ENCODE measurements at places on chromosomes 5 and 9.

DNA sequence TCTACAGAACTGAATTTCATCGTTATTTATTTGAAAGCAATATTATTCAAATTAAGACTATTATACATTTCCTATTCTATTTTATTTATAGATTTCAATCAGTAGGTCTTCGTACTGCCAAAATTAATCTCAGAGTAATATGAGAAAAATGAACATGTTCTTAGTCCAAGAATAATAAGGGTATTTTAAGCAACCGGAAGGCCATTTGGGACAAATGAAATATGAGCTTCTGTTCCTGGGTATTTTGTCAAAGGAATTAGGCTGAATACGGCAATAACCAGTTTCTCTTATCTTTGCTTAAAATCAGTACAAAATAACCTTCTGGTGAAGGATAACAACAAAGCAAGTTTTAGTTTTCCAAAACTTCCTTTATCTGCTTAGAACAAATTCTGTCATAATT, 410.3 kb upstream of the PRR16 start:
- no peak for DNase-seq

DNA sequence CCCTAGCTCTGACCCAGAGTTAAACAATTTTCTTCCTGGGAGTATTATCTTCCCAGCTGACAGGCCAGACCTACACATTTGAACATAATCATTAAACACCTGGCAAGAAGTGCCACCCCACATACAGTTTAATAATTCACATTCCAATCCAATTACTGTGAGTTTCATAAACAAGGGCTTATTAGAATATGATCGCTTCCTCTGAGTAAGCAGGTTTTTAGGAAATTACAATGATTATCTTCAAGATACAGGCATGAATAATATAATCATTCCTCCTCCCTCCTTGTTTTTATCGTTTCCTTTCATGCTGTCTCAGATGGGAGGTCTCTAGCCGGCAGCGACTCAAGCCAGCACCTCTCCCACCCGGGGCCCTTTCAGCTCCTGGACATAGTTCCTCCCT, 15.8 kb upstream of the KIF4B start:
- no peak for DNase-seq

DNA sequence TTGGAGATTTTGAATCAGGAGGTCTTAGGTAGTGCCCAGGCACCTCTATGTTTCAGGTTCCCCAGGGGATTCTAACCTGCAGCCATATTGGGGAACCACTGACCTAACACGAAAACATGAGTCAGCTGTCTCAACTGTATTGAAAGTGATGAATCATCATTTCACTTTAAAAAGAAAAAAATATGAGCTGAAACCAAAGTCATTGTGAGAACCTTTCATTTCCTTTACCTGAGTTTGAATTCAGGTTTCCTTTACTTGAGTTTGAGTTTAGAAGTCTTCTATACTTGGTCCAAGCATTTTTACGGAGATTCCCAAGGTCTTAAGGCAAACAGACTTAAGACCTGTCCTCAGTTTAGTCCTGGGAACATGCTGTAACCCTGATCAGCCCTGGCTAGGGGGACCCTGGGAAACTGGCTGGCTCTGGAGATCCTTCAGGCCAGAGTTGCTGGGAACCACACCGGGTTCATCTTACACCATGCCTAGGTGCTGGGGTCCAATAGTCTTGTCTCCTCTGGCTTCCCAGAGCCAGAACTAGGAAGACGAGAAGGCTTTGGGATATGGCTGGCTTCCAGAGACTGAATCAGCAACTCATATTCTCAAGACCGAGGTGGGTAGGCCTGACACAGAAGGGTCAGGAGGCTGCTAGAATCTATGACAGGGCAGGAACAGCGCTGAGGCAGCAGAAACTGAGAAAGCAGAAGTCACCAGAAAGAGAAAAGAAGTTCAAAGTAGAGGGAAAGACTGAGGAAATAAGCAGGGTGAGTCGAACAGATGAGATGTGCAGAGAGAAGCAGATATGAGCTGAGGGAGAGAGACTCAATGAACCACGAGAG, 16.4 kb upstream of the PDCD1LG2 start:
- no peak for DNase-seq

- no peak for DNase-seq
Measured at GRCh38 chr9:6224393-6225154, 9.0 kb downstream of the IL33 start.

DNA sequence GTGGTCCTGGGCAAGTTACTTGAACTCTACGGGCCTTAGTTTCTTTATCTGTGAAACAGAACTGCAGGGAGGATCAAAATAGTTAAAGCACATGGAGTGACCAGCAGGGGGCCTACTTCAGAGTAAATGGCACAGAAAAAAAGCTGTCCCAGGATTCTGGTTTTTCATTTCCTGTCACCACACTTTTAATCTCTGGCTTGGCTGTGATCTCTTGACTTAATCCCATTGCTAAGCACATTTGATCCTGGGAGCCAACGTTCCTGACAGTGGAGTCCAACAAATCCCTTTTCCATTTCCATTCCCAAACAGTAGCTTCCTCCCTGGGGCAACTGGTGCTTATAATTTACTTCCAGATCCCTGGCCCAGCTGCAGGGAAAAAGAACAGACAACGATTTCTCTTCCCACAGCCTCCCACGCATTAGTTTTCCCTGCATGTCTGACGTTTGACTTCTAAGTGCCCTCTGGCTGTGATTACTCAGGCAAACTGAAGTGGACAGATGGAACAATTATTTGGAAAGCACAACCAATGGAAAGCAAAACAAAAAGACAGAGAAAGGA, 136.5 kb upstream of the STK32A start:
- DNase-seq: peak; percentile 79

DNA sequence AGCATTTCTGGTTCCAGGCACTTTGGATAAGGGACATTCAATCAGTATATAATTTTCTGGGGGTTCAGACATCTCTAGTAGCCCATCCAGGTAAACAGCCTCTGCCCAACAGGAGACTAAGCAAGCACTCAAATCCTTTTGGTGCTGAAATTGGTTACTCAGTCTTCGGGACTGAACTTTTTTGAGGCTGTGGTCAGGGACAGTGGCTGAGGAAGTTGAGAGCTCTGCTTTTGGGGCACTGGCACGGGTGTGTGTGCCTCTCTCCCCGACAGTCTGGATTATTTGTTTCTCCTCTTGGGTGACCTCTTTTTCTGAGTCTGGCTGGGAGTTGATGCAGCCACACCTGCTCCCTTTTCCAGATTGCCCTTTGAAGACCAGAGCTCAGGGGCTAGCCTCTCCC, 47.6 kb downstream of the ACER2 start:
- DNase-seq: no peak

DNA sequence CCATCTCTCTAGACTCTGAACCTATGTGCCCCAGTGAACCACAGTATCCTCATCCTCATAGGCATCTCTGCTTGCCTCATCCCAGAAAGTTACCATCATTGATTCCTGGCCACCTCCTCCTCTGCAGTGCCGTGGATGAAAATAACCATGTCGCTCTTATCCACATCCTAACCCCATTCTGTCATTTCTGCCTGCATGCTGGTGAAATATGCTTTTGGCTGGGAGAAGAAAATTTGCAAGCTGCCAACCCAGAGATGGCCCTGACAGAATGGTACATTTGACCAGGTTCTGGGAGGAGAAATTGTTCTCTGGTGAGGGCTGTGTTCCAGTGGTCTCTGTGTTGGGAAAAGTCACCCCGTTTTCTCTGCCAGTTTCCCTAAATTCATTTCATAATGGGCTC, 149.7 kb downstream of the NMUR2 start:
- DNase-seq: no peak

- DNase-seq: no peak
Measured at GRCh38 chr9:111400564-111400898, 70.5 kb upstream of the OR2K2 start.

DNA sequence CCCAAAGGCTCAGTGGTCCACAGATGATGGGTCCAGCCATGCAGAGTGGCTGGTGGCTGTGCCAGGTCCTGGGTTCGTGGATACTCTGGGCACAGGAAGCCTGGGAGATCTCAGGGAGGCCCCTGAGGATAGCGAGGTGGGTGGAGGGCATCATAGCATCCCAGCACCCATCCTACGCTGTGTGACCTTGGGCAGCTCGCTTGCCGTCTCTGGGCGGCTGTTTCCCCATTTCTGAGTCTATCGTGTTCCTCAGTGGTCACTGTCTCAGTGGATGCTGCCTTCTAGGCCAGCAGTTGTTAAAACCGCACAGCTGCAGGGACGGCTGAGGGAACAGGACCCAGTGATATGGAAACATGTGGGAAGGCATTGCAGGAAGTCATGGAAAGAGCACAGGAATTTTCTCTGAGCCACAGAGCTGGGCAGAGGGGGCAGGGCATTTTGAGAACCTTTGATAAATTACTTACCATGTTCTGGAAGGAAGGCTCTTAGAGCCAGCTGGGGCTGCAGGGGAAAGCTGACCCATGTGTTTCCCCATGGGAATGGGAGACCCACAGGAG, 86.4 kb upstream of the COL5A1 start:
- no peak for DNase-seq

DNA sequence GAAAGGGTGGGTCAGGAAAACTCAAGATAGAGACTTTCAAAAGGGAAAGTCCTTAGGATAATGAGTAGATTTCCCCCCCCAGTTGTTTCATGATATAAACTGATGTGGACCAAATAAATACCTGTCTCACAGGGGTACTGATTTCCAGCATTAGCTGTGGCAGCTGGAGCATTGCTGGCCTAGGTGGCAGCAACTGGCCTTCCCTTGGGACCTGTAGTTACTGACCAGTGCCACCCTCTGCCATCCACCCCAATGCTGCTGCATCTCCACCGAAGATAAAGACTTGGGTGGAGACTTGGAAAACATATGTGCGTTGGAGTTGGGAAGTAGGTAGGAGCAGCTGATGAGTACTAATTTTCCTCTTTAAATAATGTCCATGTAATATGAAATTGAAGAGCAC, 71.8 kb downstream of the SYK start:
- DNase-seq: no peak

GRCh38 chr5:75433814-75434506, 77.5 kb downstream of the CERT1 start:
- DNase-seq: no peak

DNA sequence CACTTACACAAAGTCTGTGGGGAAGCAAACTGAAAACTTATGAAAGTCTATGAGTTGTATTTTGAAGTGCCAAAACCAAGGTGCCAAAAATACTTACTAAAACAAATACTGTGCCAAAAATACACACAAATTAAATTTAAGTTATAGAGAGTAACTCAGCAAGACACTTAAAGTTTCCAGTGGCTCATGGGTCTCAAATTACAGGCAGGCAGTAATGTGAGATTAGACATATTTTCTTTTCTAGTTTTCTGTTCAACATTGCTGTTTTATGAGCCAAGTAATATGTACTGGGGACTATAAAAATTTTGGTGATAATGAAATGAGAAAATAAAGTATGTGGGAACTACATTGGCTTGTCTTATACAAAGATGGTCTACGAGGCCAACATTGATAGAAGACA, 172.2 kb upstream of the SNX2 start:
- no peak for DNase-seq

DNA sequence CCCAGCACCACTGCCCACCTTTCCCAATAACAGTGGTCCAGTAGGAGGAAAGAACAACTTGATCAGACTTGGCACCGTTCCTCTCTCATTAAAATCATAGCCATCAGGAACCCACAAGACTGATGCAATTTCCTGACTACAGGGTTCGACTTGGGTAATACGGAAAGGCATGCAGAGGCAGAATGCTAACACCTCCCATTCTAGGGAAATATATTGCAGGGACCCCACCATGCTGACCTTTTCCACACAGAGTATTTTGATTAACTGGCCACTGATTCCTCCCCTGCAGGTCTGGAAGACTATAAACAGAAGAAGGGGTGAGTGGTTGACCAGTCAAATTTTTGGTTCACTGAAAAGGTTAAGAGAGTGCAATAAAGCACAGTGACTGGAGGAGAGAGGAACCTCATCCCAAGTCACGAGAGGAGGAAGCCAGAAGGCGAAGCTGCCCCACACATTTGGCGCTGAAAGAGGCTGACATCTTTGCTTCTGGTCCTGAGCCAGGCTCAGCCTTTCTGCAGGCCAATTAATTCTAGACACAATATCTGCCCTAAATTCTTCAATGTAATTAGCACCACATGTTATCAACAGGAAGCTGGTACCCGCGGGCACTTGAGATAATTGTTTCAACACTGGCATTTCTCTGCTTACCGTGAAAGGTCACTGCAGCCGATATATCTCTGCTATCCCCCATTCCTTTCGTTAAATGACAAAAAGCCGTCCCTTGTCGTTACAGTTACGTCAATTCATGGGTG, 64.7 kb upstream of the SPOCK1 start:
- peak; percentile 8 for DNase-seq

GRCh38 chr5:62538017-62538942, 40.3 kb upstream of the LRRC70 start:
- DNase-seq: no peak
